ENCODE measurements at places on chromosomes 11 and 22. TPM values are rescaled to one million over a fixed set of nuclear protein-coding genes. Genes with fewer than 3 reads are reported as not detected.

GRCh38 chr22:22023581-22024137 lies 41.1 kb upstream of the TOP3B start:
- no peak for DNase-seq
- H3K4me3 ChIP-seq, result no peak overlapping the region
- no peaks in the 10 kb centered on the region for H3K36me3 ChIP-seq

GTSE1 gene
- total RNA-seq, result 6.8 TPM

- H3K27me3 ChIP-seq, result no peaks in the 10 kb centered on the region
- no peak for DNase-seq
- peaks cover 13% of the 10 kb centered on the region for H3K4me1 ChIP-seq
- H3K36me3 ChIP-seq, result no peaks in the 10 kb centered on the region
- no peak within 1 kb of the TSS for H3K27ac ChIP-seq
Measured at GRCh38 chr11:63563201-63564055, at the start of gene PLAAT2. PLAAT2 (minus strand) TSS chr11:63563379; CDS start chr11:63563324, 55 bp downstream.

GRCh38 chr11:44519989-44520737 lies 45.3 kb upstream of the CD82 start:
- peaks cover 20% of the 10 kb centered on the region for H3K4me1 ChIP-seq
- H3K27ac ChIP-seq, result no peak overlapping the region
- H3K36me3 ChIP-seq, result no peaks in the 10 kb centered on the region
- no peak for DNase-seq
- H3K4me3 ChIP-seq, result no peak overlapping the region
- peaks cover 12% of the 10 kb centered on the region for H3K27me3 ChIP-seq

MMP12 gene
- not detected for total RNA-seq

DNA sequence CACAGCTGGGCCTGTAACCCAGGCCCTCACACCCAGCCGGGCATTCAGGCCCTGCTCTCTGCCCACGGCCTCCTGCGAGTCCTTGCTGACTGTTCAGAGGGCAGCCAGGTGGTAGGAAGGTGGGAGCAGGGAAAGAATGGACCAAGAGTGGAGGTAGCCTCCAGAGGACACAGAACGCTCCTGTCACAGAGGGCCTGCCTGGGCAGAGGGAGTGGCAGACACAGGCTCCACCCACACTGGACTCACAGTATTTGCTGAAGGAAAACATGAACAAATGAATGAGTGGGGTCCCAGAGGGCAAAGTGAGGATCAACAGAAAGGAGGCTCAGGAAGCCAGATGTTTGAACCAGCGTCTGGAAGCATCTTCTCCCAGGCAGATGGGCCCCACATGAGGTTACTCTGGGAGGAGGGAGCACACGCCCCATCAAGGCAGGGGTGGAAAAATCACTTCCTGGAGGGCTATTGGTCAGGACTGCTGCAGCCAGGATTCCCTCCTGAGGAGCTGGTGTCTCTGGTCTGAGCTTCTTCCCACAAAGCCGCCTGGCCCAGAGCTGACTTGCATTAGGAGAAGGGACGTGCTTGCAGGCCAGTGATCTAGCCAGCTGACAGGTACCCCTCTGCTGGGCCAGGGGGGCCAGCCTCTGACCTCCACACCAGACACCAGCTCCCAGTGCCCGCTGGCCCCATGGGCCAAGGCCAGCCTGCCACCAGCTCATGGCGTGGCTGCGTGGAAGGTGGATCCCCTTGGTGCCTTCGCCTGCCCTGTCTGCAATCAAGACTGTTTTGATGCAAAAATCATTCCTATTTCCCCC lies 84.0 kb downstream of the THAP12 start:
- no peak overlapping the region for H3K27ac ChIP-seq
- H3K36me3 ChIP-seq, result no peaks in the 10 kb centered on the region
- no peak for DNase-seq
- no peak overlapping the region for H3K4me3 ChIP-seq
- H3K4me1 ChIP-seq, result peaks cover 3% of the 10 kb centered on the region
- H3K27me3 ChIP-seq, result no peaks in the 10 kb centered on the region

GRCh38 chr22:40193429-40194421 lies 16.0 kb downstream of the TNRC6B start:
- no peak for DNase-seq
- no peaks in the 10 kb centered on the region for H3K36me3 ChIP-seq
- no peaks in the 10 kb centered on the region for H3K27me3 ChIP-seq
- H3K4me3 ChIP-seq, result no peak overlapping the region

GRCh38 chr11:22276535-22276934 lies 61.6 kb upstream of the SLC17A6 start:
- no peak overlapping the region for H3K4me3 ChIP-seq
- no peaks in the 10 kb centered on the region for H3K4me1 ChIP-seq
- no peak for DNase-seq
- no peaks in the 10 kb centered on the region for H3K27me3 ChIP-seq
- no peak overlapping the region for H3K27ac ChIP-seq

DNA sequence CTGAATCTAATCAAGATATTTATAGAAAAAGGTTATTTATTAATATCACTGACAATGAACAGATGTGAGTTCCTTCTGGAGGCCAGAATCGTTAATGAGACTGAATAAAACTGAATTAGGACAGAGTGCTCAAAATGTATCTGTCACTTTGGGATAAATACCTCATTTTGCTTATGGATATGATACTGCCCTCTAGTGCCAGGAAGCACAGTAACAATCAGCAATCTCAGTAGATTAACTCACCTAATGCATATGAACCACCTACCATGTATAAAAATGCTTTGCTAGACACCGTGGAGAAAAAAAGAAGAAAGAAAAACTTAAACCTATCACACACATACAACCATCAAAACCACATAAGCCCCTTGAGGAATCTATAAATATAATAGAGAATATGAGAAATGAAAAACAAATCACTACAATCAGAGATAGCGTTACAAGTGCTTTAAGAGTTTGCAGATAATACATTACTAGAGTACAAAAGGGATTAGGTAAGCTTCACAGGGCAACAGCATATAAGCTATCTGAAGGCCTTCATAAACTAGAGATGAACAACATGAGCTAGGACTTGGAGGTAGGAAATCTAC lies 117.4 kb downstream of the SGSM3 start:
- H3K27me3 ChIP-seq, result no peaks in the 10 kb centered on the region
- no peak overlapping the region for H3K27ac ChIP-seq
- no peak for DNase-seq

GRCh38 chr22:49763696-49764095 lies 64.0 kb downstream of the BRD1 start:
- peaks cover 4% of the 10 kb centered on the region for H3K4me1 ChIP-seq
- no peak overlapping the region for H3K4me3 ChIP-seq
- peaks cover 2% of the 10 kb centered on the region for H3K36me3 ChIP-seq
- no peak overlapping the region for H3K27ac ChIP-seq
- no peak for DNase-seq
- no peaks in the 10 kb centered on the region for H3K27me3 ChIP-seq

AP1B1 gene
- 52.2 TPM for total RNA-seq

DNA sequence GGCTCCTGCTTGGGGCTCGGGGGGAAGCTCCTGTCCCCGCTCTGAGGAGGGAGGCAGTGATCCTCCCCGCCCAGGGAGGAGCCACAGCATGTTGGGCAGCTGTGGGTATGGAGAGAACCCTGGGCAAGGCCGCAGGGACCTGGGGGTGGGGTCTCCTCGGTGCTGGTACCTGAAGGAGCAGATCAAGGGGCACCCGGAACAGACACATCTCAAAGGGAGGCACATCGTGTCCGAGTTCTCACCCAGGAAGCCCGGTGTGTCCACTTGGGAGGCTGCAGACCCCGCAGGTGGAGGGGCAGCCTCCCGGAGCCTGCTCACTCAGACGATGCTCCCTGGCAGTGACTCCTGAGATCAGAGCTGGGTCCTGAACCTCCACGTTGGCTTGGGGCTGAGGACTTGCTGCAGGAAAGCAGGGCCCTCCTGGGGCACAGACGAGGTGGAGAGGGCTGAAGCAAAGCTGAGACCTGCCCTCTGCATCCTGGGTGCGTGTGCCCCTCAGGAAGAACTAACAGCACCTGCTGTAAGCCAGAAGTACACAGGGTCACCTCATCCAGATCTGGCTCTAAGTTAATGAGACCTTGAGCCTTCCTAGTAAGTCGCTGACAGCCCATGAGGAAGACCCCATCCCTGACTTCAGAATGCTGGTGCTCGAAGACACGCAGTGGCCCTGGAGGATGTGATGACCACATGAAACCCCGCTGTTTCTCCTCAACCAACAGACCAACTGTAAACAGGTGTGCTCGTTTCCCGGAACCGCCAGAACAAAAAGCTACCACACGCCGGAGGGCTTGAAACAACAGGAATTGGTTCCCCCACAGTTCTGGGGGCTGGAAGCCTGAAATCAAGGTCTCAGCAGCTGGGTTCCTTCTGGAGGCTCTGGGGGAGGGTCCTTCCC lies 5.9 kb upstream of the OSBPL5 start:
- H3K27ac ChIP-seq, result no peak overlapping the region
- H3K36me3 ChIP-seq, result no peaks in the 10 kb centered on the region
- no peak overlapping the region for H3K4me3 ChIP-seq
- peaks cover 22% of the 10 kb centered on the region for H3K4me1 ChIP-seq

- peak within 1 kb of the TSS; percentile 91 for H3K4me3 ChIP-seq
- H3K27ac ChIP-seq, result peak within 1 kb of the TSS; percentile 91
- no peaks in the 10 kb centered on the region for H3K27me3 ChIP-seq
- peak; percentile 96 for DNase-seq
Measured at GRCh38 chr11:117876341-117877119, at the start of gene FXYD6. FXYD6 (minus strand) TSS chr11:117876658; CDS start chr11:117842776, 33,882 bp downstream.

DDX10 gene
- 34.2 TPM for total RNA-seq

- H3K27me3 ChIP-seq, result no peaks in the 10 kb centered on the region
- no peaks in the 10 kb centered on the region for H3K36me3 ChIP-seq
- no peaks in the 10 kb centered on the region for H3K4me1 ChIP-seq
Measured at GRCh38 chr22:33811208-33811607, 109.1 kb downstream of the LARGE1 start.

ADAMTS8 gene
- total RNA-seq, result 2.5 TPM

DNA sequence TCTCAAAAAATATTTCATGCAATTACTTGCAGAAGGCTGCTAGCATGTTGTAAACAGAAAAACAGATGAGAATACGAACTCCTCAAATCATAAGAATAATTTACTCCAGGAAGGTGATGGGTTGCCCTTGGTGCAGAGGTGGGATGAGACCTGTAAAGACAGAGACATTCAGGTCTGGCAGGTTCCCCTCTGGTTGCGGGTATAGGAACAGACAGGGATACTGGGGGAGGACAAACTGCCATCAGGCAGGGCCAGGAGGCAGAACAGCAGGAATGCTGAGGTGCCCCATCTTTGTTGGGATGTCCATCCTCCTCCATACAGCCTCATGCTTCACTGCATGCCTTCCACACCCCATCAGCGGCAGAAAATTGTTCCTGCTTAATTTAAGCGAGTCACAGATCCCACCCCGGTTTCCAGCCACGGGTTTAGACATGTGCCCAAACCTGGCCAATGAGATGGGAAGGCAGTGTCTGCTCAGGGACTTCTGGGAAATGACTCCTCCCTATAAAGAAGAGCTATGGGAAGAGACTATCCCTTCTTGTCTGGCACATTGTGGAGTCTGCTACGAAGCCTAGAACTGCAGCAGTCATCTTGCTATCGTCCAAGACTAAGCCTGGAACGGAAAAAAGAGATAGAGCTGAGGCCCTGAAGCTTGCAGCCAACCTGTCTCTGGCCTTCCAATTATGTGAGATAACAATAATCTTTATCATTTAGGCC lies 23.1 kb upstream of the IRAG1 start:
- H3K4me1 ChIP-seq, result no peaks in the 10 kb centered on the region
- H3K4me3 ChIP-seq, result no peak overlapping the region
- H3K27me3 ChIP-seq, result no peaks in the 10 kb centered on the region
- no peak overlapping the region for H3K27ac ChIP-seq
- no peaks in the 10 kb centered on the region for H3K36me3 ChIP-seq

SUSD2 gene
- 4.9 TPM for total RNA-seq

DNA sequence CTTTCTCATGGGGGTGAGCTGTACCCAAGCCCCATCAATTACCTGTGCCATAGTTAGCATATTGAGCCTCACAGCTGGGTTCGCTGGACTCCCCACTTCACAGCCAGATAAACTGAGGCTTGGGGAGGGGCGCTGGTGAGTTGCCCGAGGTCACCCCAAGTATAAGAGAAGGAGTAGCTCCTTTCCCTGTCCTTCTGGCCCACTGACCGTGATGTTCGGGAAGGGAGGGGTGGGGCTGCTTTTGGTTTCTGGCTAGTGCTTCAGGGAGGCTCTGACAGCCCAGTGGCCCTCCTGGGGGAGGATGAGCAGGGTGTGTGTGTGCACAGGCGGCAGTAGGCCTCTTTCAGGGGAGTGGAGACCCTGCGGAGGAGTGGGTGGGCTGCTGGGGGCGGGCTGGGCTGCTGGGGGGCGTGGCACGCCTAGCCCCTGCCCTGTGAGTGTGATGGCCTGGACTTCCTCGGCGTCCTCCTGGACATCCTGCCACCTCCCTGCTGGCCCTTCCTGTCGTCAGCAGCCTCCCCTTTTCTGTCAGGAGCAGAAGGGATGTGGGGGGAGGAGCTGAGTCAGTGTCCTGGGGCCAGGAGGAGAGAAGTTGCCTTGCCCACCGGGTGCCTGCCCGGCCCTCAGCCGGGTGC lies 50.3 kb downstream of the TRIOBP start:
- peaks cover 27% of the 10 kb centered on the region for H3K36me3 ChIP-seq
- peak overlapping the region; percentile 87 for H3K4me3 ChIP-seq
- no peaks in the 10 kb centered on the region for H3K27me3 ChIP-seq
- H3K27ac ChIP-seq, result peak overlapping the region; percentile 69
- peaks cover 65% of the 10 kb centered on the region for H3K4me1 ChIP-seq

DNA sequence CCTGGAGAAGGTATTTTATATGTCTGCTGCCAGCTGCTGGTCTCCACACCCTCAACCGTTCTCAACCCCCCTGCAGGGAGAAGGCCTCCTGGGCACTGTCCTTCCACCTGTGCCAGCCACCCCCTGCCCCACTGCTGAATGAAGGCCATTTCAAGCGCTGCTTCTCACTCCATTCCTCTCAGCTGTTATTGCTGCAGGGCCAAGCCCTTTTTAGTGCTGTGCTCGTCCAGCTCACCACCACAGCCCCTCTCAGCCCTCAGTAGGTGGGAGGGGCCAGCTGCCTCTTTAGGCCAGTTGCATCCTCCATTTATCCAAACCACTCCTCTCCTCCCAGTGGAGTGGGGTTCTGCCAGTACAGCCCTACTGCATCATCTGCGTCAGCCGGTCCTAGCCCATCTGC lies 1.8 kb upstream of the WBP2NL start:
- H3K27ac ChIP-seq, result no peak overlapping the region
- H3K4me1 ChIP-seq, result peaks cover 18% of the 10 kb centered on the region
- H3K27me3 ChIP-seq, result no peaks in the 10 kb centered on the region
- H3K36me3 ChIP-seq, result peaks cover 41% of the 10 kb centered on the region
- no peak for DNase-seq
- no peak overlapping the region for H3K4me3 ChIP-seq

ADORA2A gene
- 9.6 TPM for total RNA-seq

DNA sequence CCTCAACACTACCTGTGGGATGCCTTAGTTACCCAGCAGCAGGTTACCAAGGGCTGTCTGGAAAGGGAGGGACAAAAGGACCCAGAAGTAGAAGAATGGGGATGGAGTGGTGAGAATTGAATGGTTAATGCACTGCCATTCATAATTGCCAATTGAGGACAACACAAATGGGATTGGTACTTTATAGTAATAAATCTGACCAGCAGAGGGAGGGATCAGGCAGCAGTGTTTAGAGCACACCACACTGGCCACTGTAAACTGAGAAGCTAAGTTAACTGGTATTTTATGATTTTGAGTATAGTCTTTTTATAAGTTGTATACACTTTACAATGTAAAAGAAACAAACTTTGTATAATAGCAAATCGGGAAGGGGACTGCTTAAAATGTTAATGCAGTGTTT lies 10.7 kb downstream of the TBRG1 start:
- peaks cover 35% of the 10 kb centered on the region for H3K36me3 ChIP-seq
- no peaks in the 10 kb centered on the region for H3K27me3 ChIP-seq
- H3K4me3 ChIP-seq, result no peak overlapping the region
- no peak for DNase-seq
- no peak overlapping the region for H3K27ac ChIP-seq
- no peaks in the 10 kb centered on the region for H3K4me1 ChIP-seq

- no peaks in the 10 kb centered on the region for H3K4me1 ChIP-seq
- no peak overlapping the region for H3K27ac ChIP-seq
- no peaks in the 10 kb centered on the region for H3K27me3 ChIP-seq
- no peak for DNase-seq
- no peak overlapping the region for H3K4me3 ChIP-seq
- no peaks in the 10 kb centered on the region for H3K36me3 ChIP-seq
Measured at GRCh38 chr11:88501541-88501940, 164.0 kb upstream of the CTSC start.

RFPL1 gene
- not detected for total RNA-seq

Measured in spinal cord (tissue), 10 donors.